SW 1271 (cell line): ENCODE measurements at places on chromosomes 1 and 21.

DNA sequence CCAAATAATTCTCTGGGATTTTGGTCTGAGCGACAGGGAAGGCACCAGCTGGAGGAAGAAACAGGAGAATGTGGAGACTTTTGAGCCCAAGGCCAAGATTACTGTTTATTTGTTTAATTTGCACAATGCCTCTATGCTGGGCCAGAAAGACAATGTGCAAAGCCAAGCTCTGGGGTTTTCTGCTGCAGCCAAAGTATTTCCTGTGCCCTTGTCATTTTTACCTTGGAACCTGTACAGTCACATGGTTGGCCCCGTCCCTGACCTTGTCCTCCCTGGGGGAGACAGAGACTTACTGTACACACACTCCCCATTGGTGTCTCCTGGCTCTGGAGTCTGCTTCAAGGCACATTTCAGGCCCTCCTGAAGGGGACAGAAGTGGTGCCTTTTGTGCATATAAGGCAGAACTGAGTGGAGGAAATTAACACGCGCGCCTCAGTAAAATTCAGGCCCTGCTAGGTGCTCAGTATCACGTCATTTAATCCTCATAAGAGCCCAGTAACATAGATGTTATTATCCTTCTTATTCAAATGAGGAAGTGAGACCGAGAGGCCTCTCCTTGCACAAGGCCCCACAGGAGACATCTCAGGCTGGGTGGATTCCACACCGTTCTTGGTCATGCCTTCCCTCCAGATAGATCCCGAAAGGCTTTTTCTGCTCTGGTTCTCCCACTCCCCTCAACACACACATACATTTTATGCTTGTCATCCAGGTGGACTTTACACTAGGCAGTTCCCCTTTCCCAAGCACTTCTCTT is 21.1 kb downstream of the C1orf115 start:
- no peak for DNase-seq

GRCh38 chr1:234823191-234824176 is 213.5 kb upstream of the IRF2BP2 start:
- no peak for DNase-seq

- DNase-seq: no peak
These were observed 63.1 kb upstream of the PBX1 start for GRCh38 chr1:164495905-164496304.

DNA sequence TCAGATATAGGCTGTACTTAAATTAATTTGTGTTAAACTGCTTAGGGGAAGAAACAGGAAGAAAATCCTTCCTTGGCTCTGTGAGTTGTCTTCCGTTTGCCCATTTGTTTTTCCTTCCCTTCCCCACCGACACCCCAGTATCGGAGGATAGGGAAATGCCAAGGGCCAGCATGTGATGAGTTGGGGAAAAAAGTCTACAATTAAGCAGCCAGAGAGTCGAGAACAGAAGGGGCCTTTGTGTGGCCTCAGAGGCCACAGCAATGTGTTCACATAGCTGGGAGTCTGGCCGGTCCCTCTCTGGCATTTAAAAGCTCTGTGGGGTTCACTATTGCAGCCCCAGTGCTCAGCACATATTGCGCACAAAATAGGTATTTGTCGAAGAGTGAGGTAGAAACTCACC is 489.3 kb downstream of the MATN1 start:
- no peak for DNase-seq

DNA sequence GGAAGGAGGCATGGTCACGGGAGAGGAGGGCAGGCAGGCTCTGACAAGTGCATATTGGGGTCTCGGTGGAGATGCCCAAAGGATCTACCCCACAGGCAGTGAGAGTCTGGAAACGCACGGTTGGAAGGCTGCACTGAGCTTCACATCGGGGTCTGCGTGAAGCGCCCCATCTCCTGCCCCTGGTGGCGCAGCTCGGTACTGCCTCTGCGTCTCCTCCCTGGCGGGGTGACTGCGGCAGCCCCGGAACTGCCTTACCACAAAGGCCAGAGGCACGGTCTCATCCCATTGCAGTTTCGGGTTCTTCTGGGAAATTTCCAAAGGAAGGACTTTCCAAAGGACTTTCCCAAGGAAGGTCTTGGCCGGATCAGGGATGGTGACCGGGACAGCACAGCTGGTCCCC is 69.2 kb upstream of the AJAP1 start:
- DNase-seq: no peak

DNA sequence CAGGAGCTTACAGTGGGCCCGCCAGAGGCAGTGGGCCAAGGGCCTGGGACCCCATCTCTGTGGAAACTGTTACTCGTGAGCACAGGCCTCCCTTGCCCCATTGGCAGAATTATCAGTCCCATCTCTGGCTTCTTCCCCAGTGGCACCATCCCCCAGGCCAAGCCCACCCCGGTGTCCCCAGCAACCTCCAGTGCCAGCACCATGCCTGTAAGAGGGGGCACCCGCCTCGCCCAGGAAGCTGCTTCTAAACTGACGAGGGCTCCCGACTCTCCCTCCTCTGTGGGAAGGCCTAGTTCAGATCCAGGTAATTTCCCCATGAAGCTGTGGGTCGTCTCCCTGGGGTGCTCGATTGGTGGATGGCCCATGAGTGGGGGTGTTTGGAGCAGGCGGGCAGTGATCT is 46.8 kb downstream of the TNFRSF8 start:
- no peak for DNase-seq

GRCh38 chr1:19682257-19682656 is 17.6 kb downstream of the HTR6 start:
- no peak for DNase-seq

- DNase-seq: no peak
These were observed 51.4 kb downstream of the LEPR start for GRCh38 chr1:65471861-65472332.

- no peak for DNase-seq
These were observed 1.4 kb upstream of the SLAMF9 start for GRCh38 chr1:159955456-159955855.

- no peak for DNase-seq
These were observed 14.4 kb downstream of the ABCG1 start for GRCh38 chr21:42233067-42233961.

DNA sequence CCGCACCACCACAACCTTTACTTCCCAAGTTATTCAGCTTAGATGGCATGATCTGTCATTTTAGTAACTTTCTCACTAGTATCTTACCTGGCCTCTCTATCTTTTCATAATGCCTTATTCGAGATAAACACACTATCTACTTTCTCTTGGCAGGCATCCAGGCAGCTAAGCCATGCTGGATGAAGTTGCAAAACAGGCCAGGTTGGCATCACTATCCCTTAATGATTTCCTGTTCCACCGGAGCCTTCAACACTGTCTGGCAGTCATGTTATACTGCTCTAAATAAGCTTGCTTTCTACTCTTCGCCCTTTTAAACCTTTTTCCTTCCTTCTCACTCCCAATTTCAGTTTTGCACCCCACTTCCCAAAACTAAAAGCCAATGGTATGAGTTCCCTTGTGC is 12.0 kb upstream of the KCNH1 start:
- no peak for DNase-seq

DNA sequence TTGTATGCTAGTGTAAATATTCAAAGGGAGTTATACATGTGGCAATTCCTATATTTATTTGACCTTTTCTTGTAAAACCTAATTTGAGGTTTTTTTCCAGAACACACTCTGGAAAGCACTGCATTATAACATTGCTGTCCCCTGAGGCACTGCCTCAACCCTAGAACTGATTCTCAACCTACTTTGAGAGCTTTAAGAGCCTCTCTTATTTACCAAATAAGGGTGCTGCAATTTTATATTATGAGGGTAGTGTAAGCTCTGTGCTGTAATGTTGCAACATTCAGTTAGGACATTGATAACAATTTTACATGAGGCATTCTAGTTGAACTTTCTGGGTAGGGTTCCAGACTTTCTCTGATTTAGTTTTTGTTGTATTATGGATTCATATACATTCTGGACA is 302.2 kb upstream of the DEPDC1 start:
- no peak for DNase-seq

DNA sequence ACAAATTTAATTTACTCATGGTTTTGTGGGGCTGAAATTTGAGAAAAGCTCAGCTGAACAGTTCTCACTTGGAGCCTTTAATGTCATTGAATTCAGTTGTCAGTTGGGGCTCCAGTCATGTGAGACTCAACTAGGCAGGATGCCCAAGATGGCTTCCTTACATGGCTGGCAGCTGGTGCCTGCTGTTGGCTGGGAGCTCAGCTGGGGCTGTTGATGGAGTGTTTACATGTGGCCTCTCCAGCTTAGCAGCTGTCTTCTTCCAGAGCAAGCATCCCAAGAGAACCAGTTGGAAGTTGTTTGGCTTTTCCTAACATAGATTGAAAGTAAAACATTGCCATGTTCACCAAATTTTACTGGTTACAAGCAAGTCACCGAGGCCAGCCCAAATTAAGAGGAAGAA is 81.8 kb upstream of the KCNA3 start:
- DNase-seq: no peak

DNA sequence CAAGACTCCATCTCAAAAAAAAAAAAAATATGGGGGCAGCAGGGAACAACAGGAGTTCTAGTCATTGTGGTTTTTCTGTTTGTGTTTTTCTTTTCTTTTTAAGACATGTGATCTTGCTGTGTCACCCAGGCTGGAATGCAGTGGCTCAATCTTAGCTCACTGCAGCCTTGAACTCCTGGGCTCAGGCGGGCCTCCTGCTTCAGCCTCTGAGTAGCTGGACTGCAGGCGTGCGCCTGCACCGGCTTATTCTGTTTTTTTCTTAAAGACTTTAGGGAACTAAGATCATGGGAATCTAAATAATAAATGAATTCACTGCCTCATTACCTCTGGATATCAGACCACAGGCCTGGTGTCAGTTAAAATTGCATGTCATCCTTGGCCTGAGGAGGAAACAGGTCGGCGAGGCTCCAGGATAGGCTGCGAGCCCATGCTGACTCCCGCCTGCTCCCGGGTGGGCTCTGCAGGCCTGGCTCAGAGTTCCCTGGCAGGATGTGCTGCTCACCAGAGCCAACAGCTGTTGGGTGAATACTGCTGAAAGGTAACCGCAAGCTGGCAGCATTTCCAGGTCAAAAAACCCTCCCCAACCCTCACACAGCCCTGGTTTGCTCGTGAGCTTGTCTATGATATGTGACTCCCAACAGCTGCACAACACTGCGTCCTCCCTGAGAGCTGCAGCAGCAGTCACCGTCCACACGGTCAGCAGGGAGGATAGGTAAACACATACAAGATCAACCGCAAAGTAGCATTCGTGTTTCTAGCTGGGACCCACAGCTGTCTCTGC is 58.1 kb downstream of the SCCPDH start:
- no peak for DNase-seq

DNA sequence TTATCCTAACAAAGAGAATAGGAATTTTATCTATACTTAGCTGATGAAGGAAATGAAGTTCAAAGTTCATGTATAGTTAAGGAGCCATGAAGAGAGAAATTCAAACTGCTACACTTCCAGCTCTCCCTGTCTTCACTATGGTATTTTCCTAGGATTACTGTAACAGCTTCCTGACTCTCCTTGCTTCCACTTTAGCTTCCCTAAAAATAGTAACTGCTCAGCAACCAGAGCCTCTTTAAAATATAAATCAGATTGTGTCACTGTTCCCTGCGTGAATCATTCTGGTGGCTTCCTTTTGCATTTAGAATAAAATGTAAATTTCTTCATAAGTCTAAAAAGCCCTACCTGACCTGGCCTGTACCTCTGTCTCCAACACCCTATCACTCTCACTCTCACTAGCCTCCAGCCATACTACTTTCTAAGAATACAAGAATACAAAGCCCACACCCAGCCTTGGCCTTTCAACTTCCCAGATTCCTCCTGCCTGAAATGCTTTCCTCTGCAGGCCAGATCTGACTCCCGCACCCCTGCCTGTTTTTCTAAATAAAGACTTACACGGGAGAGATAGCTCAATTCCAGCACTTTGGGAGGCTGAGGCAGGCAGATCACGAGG is 30.5 kb downstream of the OR10J1 start:
- no peak for DNase-seq

DNA sequence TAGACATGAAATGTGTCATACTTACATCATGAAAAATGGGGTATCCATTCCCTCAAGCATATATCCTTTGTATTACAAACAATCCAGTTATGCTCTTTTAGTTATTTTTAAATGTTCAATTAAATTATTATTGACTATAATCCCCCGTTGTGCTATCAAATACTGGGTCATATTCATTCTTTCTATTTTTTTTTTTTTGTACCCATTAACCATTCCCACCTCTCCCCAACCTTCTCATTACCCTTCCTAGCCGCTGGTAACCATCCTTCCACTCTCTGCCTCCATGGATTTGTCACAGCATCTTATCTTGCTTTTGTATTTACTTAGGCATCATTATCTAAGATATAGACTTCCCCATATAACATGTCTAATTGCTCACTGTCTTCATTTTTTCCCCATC is 15.8 kb downstream of the ATG4C start:
- no peak for DNase-seq

DNA sequence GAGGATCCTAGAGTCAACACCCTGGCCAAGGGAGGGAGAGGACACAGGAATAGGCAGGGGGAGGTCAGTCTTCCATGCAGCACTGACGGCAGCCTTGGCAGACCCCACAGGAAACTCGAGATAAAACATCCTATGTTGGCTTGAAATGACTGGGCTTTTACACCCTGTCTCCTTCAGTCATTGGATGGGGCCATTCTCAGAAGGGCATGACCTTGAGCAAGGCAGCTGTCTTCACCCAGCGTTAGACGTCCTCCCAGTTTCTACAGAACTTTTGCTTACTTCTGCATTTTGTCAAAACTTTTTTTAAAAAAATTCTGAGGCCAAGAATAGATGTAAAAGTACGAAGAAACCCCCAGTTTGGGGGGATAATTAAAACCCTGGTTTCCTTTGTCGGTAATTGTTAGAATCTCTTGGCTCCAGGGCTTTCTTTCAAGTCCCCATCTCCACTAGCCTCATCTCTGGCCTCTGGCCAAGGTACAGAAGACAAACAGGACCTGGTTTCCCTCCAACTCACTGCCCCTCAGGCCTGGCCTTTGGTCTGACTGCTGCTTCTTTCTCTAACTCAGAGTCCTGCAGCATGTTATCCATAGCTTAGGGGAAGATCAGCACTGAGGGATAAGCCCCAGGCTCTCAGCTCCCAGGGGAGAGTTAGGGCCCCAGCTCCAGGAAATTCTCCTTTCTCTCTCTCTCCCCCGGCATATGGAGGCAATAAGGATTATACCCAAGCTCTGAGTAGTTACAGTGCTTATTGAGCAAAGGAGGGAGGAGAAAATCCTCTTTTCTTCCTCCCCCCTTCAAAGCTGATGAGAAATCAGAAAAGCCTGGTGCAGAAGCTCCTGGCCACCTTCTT is 51.6 kb upstream of the KCND3 start:
- DNase-seq: no peak
